IMR-90 (cell line): ENCODE measurements at places on chromosomes 4 and X.
A peak's percentile ranks its signal among the peaks of the same experiment; 100 is the strongest.

GRCh38 chrX:139924069-139924695 is 8.7 kb downstream of the ATP11C start:
- H3K36me3 ChIP-seq = no peaks in the 10 kb centered on the region
- H3K4me3 ChIP-seq = no peak overlapping the region
- no peak overlapping the region for H3K27ac ChIP-seq

GRCh38 chrX:2921750-2922149 is 7.4 kb downstream of the ARSD start:
- H3K27ac ChIP-seq = no peak overlapping the region
- no peak overlapping the region for H3K4me3 ChIP-seq
- 0 out of 2 replicates have a peak, but pooled peaks cover 1% of the 10 kb centered on the region for H3K4me1 ChIP-seq
- DNase-seq = no peak

- no peak overlapping the region for H3K4me3 ChIP-seq
- no peak overlapping the region for H3K27ac ChIP-seq
- DNase-seq = no peak
- H3K36me3 ChIP-seq = no peaks in the 10 kb centered on the region
These were observed 12.2 kb upstream of the RAP1GDS1 start for GRCh38 chr4:98248934-98249333.

- H3K4me3 ChIP-seq = no peak overlapping the region
- H3K27me3 ChIP-seq = peaks cover 3% of the 10 kb centered on the region; the same call in 1 of the 2 replicates
- no peaks in the 10 kb centered on the region for H3K4me1 ChIP-seq
- H3K27ac ChIP-seq = no peak overlapping the region
These were observed 134.3 kb downstream of the MID1IP1 start for GRCh38 chrX:38935561-38935960.

- DNase-seq = no peak
- no peak overlapping the region for H3K27ac ChIP-seq
- H3K4me1 ChIP-seq = no peaks in the 10 kb centered on the region
These were observed 1142.2 kb downstream of the C4orf33 start for GRCh38 chr4:130238121-130238520.

GRCh38 chr4:110489901-110490508 is 14.1 kb downstream of the ENPEP start:
- H3K4me1 ChIP-seq = no peaks in the 10 kb centered on the region
- DNase-seq = no peak
- no peaks in the 10 kb centered on the region for H3K27me3 ChIP-seq
- no peaks in the 10 kb centered on the region for H3K36me3 ChIP-seq
- H3K4me3 ChIP-seq = no peak overlapping the region
- no peak overlapping the region for H3K27ac ChIP-seq

- H3K27ac ChIP-seq = no peak overlapping the region
- H3K4me1 ChIP-seq = no peaks in the 10 kb centered on the region
- no peak overlapping the region for H3K4me3 ChIP-seq
- no peaks in the 10 kb centered on the region for H3K36me3 ChIP-seq
- DNase-seq = no peak
These were observed 31.7 kb downstream of the IGSF1 start for GRCh38 chrX:131257367-131257766.

- no peak overlapping the region for H3K4me3 ChIP-seq
- H3K36me3 ChIP-seq = no peaks in the 10 kb centered on the region
- H3K27ac ChIP-seq = peak overlapping the region; percentile 23; the same call in 1 of the 2 replicates
- peak; percentile 34 for DNase-seq
- peaks cover 22% of the 10 kb centered on the region for H3K4me1 ChIP-seq
These were observed 97.9 kb upstream of the PDE5A start for GRCh38 chr4:119726505-119726904.

GRCh38 chr4:102321260-102321995 is 23.9 kb downstream of the SLC39A8 start:
- no peak overlapping the region for H3K4me3 ChIP-seq
- H3K36me3 ChIP-seq = no peaks in the 10 kb centered on the region
- H3K27me3 ChIP-seq = no peaks in the 10 kb centered on the region
- H3K4me1 ChIP-seq = no peaks in the 10 kb centered on the region
- no peak for DNase-seq

- no peaks in the 10 kb centered on the region for H3K4me1 ChIP-seq
- no peak for DNase-seq
- H3K4me3 ChIP-seq = no peak overlapping the region
- no peak overlapping the region for H3K27ac ChIP-seq
- H3K36me3 ChIP-seq = no peaks in the 10 kb centered on the region
These were observed 55.4 kb upstream of the BCLAF3 start for GRCh38 chrX:20046223-20046622.

- no peaks in the 10 kb centered on the region for H3K4me1 ChIP-seq
- H3K27ac ChIP-seq = no peak overlapping the region
- no peaks in the 10 kb centered on the region for H3K27me3 ChIP-seq
- DNase-seq = no peak
- no peak overlapping the region for H3K4me3 ChIP-seq
These were observed 380.7 kb upstream of the CPXCR1 start for GRCh38 chrX:88366314-88366713.

DNA sequence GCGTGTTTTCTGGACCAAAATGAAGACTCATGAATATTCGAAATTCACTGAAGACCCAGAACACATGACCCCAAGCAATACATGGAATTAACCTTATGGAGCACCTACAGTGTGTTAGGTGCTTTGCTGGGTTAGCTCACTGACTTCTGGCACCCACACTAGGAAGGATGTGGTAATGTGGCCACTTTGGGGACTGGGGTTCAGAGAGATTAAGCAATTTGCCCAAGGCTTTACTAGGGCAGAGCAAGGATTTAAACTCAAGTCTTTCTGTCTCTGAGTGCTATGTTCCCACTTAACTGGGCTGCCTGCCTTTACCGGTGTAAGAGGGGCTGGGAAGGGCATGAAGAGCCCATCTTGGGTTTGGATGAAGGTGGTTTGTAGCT is 162.0 kb upstream of the ATP6AP2 start:
- H3K27ac ChIP-seq = no peak overlapping the region
- H3K36me3 ChIP-seq = no peaks in the 10 kb centered on the region
- no peak for DNase-seq
- peaks cover 25% of the 10 kb centered on the region for H3K27me3 ChIP-seq
- no peaks in the 10 kb centered on the region for H3K4me1 ChIP-seq
- H3K4me3 ChIP-seq = no peak overlapping the region

DNA sequence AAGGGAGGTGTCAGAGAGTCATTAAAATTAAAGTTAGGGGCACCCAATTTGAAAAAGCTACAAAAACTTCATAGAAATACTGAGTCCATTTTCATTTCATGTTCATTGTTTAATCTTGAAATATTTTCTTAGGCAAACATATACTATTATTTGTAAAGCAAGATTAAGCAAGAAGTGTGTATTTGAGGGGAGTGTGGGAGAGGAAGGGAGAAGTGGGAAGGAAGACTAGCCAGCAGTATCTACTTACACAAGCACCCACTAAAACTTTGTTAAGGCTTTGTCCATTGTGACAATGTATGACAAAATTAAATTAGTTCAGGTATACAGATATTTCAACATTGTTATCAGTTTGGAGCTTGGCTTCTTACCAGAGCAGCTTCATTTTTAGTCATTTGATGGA is 222.9 kb downstream of the ARHGAP24 start:
- no peaks in the 10 kb centered on the region for H3K36me3 ChIP-seq
- no peak overlapping the region for H3K4me3 ChIP-seq
- H3K27ac ChIP-seq = no peak overlapping the region

DNA sequence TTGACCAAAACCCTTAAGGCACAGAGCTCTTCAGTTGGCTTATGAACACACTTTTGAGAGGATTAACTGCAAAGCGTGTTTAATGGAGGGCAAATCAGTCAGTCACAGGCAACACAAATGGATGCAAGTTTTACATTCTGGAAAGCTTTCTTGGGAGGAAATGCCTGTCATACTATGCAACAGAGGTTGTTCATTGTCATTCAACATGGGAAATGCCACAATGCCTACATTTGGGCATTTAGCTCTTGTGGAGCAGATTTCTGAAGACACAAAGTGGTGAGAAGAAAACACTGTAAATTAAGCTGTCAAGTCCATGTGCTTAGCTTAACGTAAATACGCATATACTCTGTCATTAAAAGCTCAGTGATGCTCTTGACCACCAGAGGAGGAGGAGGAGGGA is 41.1 kb downstream of the CBLL2 start:
- H3K4me1 ChIP-seq = 0 out of 2 replicates have a peak, but pooled peaks cover 2% of the 10 kb centered on the region
- no peak overlapping the region for H3K27ac ChIP-seq
- no peaks in the 10 kb centered on the region for H3K27me3 ChIP-seq
- no peaks in the 10 kb centered on the region for H3K36me3 ChIP-seq

DNA sequence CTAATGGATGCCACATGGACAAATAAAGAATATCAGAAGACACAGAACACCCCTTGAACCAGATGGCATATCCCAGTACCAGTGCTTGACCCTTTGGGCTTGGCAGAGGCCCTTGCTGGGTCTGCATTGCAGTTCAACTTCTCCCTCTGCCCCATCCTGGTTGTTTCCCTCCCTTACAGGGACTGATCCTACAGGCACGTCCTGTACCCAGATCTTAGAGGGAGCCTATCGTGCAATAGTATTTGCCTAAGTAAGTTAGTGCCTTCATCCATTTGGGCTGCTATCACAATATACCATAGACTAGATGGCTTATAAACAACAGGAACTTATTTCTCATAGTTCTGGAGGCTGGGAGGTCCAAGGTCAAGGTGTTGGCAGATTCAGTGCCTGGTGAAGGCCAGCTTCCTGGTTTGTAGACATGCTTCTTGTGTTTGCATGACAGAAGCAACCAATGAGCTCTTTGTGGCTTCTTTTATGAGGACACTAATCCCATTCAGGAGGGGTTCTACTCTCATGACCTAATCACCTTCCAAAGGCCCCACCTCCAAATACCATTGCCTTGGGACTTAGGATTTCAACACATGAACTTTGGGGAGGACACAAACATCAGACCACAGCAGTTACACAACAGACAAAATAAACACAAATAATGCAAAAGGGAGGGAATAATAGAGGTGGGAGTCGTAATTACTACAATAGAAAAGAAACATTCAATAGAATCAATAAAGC is 146.5 kb upstream of the MSX1 start:
- no peak for DNase-seq
- H3K36me3 ChIP-seq = no peaks in the 10 kb centered on the region

- H3K4me3 ChIP-seq = no peak overlapping the region
- H3K4me1 ChIP-seq = no peaks in the 10 kb centered on the region
- DNase-seq = no peak
- H3K27ac ChIP-seq = no peak overlapping the region
- no peaks in the 10 kb centered on the region for H3K27me3 ChIP-seq
These were observed 128.1 kb downstream of the KDM6A start for GRCh38 chrX:45001048-45001447.

GRCh38 chr4:143486314-143486713 is 27.2 kb upstream of the SMARCA5 start:
- no peaks in the 10 kb centered on the region for H3K36me3 ChIP-seq
- H3K27ac ChIP-seq = no peak overlapping the region
- no peaks in the 10 kb centered on the region for H3K27me3 ChIP-seq
- DNase-seq = no peak
- no peak overlapping the region for H3K4me3 ChIP-seq
- no peaks in the 10 kb centered on the region for H3K4me1 ChIP-seq

DNA sequence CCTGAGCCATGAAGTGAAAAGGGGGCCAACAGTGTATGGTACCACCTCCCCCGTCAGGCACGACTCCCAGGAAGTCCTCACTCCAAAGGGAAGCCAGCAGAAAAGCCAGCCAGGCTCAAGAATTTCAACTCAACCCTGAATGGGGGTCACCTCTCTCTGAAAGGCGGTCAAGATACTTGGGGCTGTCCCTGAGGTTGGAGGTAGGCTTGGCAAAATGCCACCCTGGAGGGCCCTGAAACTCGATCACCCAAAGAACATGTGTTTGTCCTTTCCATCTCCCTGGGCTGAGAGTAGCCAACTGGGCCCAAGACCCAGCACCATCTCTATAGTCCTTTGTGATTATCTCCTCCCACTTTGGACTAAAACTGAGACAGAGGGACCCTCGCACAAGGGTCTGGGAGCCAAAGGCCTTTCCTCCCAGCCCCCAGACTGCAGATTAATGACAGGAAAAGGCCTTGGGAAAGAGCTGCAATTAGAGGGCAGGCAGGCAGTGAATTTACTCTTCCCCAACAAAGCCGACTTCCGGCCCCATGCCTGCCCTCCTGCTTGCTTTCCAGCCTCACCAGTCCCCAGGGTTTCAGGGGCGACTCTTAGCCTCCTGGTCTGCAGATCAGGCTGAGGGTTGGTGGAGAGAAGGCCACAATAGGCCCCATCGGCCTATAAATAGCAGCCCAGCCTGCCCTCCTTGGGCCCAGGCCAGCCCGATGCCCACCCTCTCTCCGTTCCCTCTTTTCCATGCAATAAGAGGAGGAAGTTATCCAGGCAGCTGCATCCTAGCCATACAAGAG is 5.6 kb downstream of the SASH3 start:
- peaks cover 18% of the 10 kb centered on the region for H3K27me3 ChIP-seq
- no peak overlapping the region for H3K27ac ChIP-seq
- no peaks in the 10 kb centered on the region for H3K36me3 ChIP-seq
- H3K4me3 ChIP-seq = no peak overlapping the region

DNA sequence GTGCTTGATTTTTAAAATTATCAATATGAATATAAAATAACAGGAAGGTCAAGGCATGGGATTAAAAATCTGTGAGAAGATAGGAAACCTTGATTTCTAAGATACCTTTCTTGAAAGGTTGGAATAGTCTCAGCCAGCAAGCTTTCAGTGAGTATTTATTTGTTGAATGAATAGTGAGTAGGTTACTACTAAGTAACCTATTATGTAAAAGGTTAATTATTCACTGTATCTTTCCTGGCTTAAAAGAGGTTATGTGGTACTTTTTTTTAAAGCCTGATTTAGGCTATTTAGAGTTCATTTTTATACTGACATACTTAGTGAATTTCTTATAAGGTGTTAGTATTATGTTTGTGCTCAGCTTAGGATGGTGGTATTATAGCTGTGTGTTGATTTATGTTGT is 123.5 kb downstream of the PTPN13 start:
- no peaks in the 10 kb centered on the region for H3K27me3 ChIP-seq
- H3K4me1 ChIP-seq = no peaks in the 10 kb centered on the region
- H3K27ac ChIP-seq = no peak overlapping the region
- no peak for DNase-seq

GRCh38 chr4:173807347-173807746 is 277.3 kb upstream of the HAND2 start:
- H3K36me3 ChIP-seq = no peaks in the 10 kb centered on the region
- H3K4me3 ChIP-seq = no peak overlapping the region
- no peak overlapping the region for H3K27ac ChIP-seq

- peaks cover 20% of the 10 kb centered on the region for H3K4me1 ChIP-seq
- no peaks in the 10 kb centered on the region for H3K36me3 ChIP-seq
- DNase-seq = peak; percentile 93
- H3K27ac ChIP-seq = peak overlapping the region; percentile 94
- no peaks in the 10 kb centered on the region for H3K27me3 ChIP-seq
These were observed 11.3 kb upstream of the PLAC1 start for GRCh38 chrX:134669378-134670098.

GRCh38 chr4:184386271-184386781 is 88.0 kb downstream of the IRF2 start:
- H3K27me3 ChIP-seq = no peaks in the 10 kb centered on the region
- DNase-seq = no peak
- H3K4me1 ChIP-seq = peaks cover 27% of the 10 kb centered on the region
- H3K4me3 ChIP-seq = no peak overlapping the region
- peak overlapping the region; percentile 41; the same call in 1 of the 2 replicates for H3K27ac ChIP-seq

- H3K27me3 ChIP-seq = no peaks in the 10 kb centered on the region
- H3K27ac ChIP-seq = no peak overlapping the region
- no peak overlapping the region for H3K4me3 ChIP-seq
- peak; percentile 59 for DNase-seq
- no peaks in the 10 kb centered on the region for H3K4me1 ChIP-seq
These were observed 1776.3 kb downstream of the STIM2 start for GRCh38 chr4:28636971-28637370.

- no peak for DNase-seq
- no peak overlapping the region for H3K4me3 ChIP-seq
- no peaks in the 10 kb centered on the region for H3K27me3 ChIP-seq
- no peak overlapping the region for H3K27ac ChIP-seq
- H3K36me3 ChIP-seq = no peaks in the 10 kb centered on the region
- peaks cover 8% of the 10 kb centered on the region for H3K4me1 ChIP-seq
These were observed 148.8 kb downstream of the APBB2 start for GRCh38 chr4:41065434-41066006.
